ENCODE measurements at places on chromosomes 1 and 21. TPM values are rescaled to one million over a fixed set of nuclear protein-coding genes. Genes with fewer than 3 reads are reported as not detected.

The USP25 gene
- 25.6 TPM for total RNA-seq

The PRDM16 gene
- total RNA-seq: not detected

The ADGRL4 gene
- total RNA-seq: not detected

The PSMB4 gene
- 454 TPM for total RNA-seq

The OR2L2 gene
- 0.08 TPM for total RNA-seq

The CITED4 gene
- 5.0 TPM for total RNA-seq

The PM20D1 gene
- total RNA-seq: 0.29 TPM

The FAM72B gene
- total RNA-seq: 24.3 TPM

The CRYBG2 gene
- total RNA-seq: 0.83 TPM

The FYB2 gene
- total RNA-seq: not detected

The NUP210L gene
- not detected for total RNA-seq

The NFASC gene
- total RNA-seq: 0.70 TPM

The KIF17 gene
- total RNA-seq: not detected

The SH2D2A gene
- total RNA-seq: 283 TPM

The MGST3 gene
- total RNA-seq: 23.3 TPM

The GREM2 gene
- 0.05 TPM for total RNA-seq

The TCHH gene
- not detected for total RNA-seq

The COL24A1 gene
- total RNA-seq: not detected

The DISP1 gene
- total RNA-seq: 1.0 TPM

The PIK3C2B gene
- total RNA-seq: 21.8 TPM

The GPR25 gene
- total RNA-seq: not detected

The C1orf87 gene
- total RNA-seq: not detected

The TOR1AIP1 gene
- total RNA-seq: 80.5 TPM

The PADI4 gene
- total RNA-seq: 0.17 TPM

The MROH9 gene
- not detected for total RNA-seq

The EFCAB14 gene
- 67.0 TPM for total RNA-seq

The CR1 gene
- not detected for total RNA-seq

The CFHR3 gene
- total RNA-seq: not detected

The KIF2C gene
- 72.9 TPM for total RNA-seq

The SPATA6 gene
- total RNA-seq: 1.0 TPM

The UBL4B gene
- not detected for total RNA-seq

The PROK1 gene
- not detected for total RNA-seq

The APOBEC4 gene
- not detected for total RNA-seq

The ABL2 gene
- 11.4 TPM for total RNA-seq

The AVPR1B gene
- total RNA-seq: not detected

The SPRR3 gene
- not detected for total RNA-seq

The REN gene
- total RNA-seq: not detected

The MFAP2 gene
- total RNA-seq: not detected

The LCE1E gene
- not detected for total RNA-seq

The OR2T35 gene
- not detected for total RNA-seq

The INAVA gene
- total RNA-seq: not detected

The NTNG1 gene
- total RNA-seq: not detected

The PGLYRP3 gene
- total RNA-seq: not detected

All from activated T-helper 1 cell treated with anti-CD3 and anti-CD28 coated beads, Interleukin-12 subunit alpha, Interleukin-12 subunit beta, Interleukin-2, Interleukin-4 antibody, amounts not matched to agents 30 ng/mL and 10 ng/mL and 1 ng/mL, durations not matched to agents 14 hours and 24 hours and 36 hours (primary cell).